ENCODE measurements at places on chromosomes 2 and 18.

- no peak for DNase-seq
Observed at GRCh38 chr18:44702594-44702993, 21.9 kb downstream of the SETBP1 start.

GRCh38 chr18:9771261-9771976 lies 63.3 kb downstream of the RAB31 start:
- peak; percentile 32 for DNase-seq

GRCh38 chr2:43609290-43609918 lies 13.6 kb upstream of the THADA start:
- DNase-seq = peak; percentile 67

DNA sequence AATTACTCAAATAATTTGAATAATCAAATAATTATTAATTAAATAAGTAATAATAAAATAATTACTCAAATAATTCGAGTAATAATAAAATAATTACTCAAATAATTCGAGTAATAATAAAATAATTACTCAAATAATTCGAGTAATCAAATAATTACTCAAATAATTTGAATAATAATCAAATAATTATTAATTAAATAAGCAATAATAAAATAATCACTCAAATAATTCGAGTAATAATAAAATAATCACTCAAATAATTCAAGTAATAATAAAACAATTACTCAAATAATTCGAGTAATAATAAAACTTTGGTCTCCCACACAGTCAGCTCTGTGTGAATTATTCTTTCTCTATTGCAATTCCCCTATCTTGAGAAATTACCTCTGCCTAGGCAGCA lies 30.0 kb upstream of the LINC00305 start:
- DNase-seq = no peak

- no peak for DNase-seq
Observed at GRCh38 chr18:8694891-8695290, 10.5 kb upstream of the MTCL1 start.

DNA sequence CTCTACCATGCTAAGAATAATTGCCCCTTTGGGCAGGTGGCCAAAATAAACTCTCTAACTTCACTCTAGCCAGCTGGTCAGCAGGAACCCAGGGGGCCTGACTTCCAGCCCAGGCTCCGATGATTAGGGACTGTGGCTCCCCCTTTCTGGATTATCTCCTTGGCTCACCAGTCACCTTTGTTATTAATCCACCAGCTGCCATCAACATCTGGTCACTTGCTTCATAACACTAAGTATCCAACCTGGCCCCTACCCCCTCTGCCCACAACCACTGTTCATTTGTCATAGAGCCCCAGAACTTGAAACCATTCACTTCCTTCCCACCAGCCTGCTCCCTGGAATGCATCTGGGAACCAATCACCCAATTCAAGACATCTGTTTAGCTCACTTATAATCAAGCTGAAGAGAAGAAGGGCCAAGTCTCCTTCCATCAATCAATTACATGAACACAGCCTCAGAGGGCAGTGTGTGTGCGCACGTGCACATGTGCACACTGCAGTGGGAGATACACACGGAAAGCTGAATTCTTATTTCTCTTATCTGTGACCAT lies 215.1 kb downstream of the ALK start:
- peak; percentile 77 for DNase-seq

Measured in NCI-H446 (cell line).